ENCODE measurements at places on chromosomes 6 and 20. TPM values are rescaled to one million over a fixed set of nuclear protein-coding genes. Genes with fewer than 3 reads are reported as not detected.

The SLC22A16 gene
- not detected for total RNA-seq

The FOXA2 gene
- not detected for total RNA-seq

The DLL1 gene
- 0.86 TPM for total RNA-seq

The HCRTR2 gene
- total RNA-seq, result not detected

The TSPO2 gene
- total RNA-seq, result not detected

The KCNQ2 gene
- total RNA-seq, result not detected

Data from CD8-positive, alpha-beta memory T cell (primary cell).